ENCODE measurements at places on chromosomes 6 and 20.

- no peak for DNase-seq
Observed at GRCh38 chr6:80263585-80263984, 157.1 kb downstream of the BCKDHB start.

DNA sequence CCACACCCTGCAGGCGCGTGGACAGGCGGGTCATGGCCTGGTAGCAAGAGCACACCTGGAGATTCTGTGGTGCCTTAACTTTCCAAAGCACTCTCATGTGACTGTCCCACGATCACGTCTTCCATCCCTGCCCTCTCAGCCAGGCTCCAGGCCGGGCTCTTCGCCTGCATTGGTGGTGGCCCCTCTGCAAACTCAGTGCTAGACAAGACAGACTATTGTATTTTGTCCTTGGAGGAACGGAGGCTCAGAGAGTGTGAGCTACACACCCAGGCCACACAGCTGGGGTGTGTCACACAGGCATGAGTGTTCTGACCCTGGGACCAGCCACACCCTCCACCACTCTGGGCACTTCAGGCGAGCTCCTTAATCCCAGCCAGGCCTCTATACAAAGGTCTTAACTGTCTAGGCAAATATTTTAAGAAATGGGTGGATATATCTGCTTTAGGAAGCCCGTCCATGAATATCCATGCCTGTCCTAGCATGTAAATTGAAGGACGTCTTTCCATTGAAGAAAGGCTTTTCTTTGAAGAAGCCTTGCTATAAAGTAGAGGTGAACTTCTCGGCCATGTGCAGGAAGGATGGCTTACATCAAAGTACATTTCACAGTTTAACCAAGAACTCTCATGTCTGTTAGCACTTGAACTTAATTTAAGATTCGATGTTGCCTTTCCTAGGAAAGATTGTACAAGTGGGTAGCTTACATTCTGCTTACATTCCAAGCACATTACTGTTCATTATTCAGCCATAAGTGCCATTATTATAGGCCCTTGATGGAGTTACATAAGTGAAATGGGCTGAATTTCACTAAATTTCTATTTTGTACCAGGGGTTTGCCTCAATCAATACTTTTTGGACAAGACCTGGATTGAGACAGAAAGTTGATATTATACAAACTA is 263.9 kb downstream of the DLL1 start:
- DNase-seq: peak; percentile 45

GRCh38 chr6:28371706-28372451 is 22.1 kb downstream of the ZKSCAN3 start:
- DNase-seq: no peak

GRCh38 chr6:168537540-168537884 is 96.5 kb downstream of the SMOC2 start:
- DNase-seq: no peak

DNA sequence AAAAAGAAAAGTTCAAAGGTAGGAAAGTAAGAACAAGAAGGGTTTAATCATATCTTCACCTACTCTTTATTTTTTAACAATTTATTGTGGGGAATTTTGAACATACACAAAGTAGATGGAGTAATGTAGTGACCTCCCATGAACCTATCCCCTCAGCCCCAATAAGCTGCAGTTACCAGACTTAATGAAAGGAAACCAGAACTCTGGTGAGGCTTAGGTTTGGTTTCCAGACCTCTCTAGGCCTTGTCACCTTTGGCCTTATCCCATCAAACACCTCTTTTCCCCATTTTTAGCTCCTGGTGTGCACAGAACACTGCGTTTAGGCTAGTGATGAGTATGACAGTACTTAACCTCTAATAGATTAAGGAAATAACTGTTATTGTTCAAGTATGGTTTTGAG is 42.0 kb downstream of the CBFA2T2 start:
- no peak for DNase-seq

- DNase-seq: no peak
Observed at GRCh38 chr6:81987293-81987692, 234.8 kb upstream of the TENT5A start.

- no peak for DNase-seq
Observed at GRCh38 chr6:109702791-109703190, 11.7 kb downstream of the FIG4 start.

- DNase-seq: peak; percentile 50
Observed at GRCh38 chr20:45041464-45042337, 59.2 kb downstream of the KCNS1 start.

DNA sequence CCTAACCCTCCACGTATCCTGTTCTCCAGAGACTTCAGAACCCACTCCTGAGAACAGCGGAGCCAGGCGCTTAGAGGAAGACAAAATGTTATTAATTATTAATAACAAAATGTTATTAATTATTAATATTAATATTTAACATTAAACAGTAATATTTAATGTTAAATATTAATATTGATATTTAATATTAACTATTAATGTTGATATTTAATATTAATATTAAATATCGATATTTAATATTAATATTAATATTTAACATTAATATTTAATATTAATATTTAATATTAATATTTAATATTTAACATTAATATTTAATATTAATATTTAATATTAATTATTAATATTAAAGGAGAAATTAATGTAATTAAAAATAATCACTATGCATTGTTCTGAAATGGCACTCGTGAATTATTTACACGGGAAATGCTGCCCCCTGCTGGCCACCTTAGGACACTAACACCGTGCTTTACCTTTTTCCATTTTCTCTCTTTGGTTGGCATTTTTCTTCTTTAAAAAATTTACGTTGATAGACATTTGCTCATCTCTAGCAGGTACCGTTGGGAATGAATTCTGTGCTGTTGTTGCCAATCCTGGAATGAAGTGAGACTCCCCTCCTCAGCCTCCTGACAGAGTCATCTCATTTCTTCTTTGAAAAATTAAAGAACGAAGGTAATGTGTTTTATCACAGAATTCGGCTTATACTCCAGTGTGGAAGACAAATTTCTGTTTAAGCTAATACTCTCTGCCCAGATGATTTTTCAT is 7.5 kb upstream of the GGTLC1 start:
- DNase-seq: peak; percentile 31

DNA sequence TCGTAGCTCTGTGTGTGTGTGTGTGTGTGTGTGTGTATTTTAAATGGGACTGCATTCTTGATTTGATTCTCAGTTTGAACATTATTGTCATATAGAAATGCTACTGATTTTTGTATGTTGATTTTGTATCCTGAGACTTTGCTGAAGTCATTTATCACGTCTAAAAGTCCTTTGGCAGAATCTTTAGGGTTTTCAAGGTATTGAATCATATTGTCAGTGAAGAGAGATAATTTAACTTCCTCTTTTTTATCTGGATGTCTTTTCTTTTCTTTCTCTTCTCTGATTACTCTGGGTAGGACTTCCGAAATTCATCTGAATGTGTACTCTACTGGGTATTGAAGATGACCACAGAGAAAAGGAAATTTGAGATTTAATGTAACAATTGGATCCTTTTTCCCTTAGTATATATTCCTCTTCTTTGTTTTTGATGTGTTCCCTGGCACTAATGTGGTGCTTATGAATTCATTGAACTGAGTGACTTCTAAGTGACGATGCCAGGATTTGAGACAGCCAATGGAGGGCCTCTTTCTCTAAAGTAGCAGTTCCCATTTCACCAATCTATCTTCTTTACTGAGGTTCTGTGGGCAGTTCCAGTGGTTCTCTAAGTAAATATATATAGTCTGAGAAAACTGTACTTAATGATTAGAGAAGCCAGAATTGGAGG is 47.6 kb downstream of the TNFAIP3 start:
- no peak for DNase-seq

- peak; percentile 13 for DNase-seq
Observed at GRCh38 chr6:8243475-8243874, 141.1 kb upstream of the EEF1E1 start.

GRCh38 chr6:41430875-41431274 is 95.5 kb downstream of the NCR2 start:
- DNase-seq: peak; percentile 77

DNA sequence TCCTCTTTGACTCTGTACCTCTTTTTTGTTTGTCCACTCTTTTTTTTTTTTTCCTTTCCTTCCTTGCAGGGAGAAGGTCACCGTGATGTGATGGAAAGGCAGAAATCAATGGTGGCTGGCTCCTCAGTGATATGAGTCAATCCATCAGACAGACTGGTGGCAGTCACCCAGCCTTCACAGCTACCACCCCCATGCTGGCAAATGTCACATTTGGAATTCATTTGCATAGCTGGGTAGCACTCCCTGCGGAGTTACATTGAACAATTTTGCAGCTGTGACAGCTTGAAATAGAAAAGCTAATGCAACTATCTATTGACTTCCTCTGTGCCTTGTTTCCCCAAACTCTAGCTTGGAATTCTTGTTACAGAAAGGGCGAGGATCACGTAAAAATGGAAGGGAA is 668.4 kb downstream of the C6orf118 start:
- DNase-seq: no peak

GRCh38 chr6:108694816-108695215 is 134.1 kb downstream of the FOXO3 start:
- DNase-seq: no peak

DNA sequence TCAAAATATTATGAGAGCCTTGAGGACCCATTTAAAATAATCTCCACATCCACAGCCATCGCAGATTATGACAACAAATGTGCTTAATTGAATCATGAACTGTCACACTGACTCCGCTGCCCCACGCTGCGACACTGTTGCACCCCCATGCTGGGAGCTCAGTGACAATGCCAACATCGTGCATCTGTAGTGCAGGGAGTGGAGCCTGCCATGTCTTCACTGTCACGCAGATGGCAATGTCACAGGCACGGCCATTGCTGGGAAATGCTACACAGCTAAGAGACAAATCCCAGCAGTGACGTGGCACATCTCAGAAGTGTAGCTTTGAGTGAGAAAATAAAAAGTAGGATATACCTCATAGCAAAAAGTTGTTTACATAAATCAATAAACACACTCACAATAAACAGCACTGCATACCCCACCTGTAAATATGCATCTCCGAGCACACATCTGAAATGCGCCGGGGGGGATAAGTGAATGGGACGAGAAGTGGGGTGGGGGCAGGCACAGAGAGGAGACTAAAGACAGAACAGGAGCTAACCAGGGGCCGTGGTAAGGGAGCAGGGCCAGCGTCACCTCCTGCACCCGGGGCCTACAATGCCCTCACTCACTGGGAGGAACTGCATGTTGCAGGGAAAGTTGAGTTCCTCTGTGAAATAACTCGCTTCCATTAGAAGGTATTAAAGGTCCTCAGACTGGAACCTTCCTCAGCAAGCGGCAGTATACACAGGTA is 349.9 kb downstream of the THBS2 start:
- DNase-seq: no peak

GRCh38 chr6:110874880-110875547 is 429 bp downstream of the AMD1 start:
- no peak for DNase-seq

DNA sequence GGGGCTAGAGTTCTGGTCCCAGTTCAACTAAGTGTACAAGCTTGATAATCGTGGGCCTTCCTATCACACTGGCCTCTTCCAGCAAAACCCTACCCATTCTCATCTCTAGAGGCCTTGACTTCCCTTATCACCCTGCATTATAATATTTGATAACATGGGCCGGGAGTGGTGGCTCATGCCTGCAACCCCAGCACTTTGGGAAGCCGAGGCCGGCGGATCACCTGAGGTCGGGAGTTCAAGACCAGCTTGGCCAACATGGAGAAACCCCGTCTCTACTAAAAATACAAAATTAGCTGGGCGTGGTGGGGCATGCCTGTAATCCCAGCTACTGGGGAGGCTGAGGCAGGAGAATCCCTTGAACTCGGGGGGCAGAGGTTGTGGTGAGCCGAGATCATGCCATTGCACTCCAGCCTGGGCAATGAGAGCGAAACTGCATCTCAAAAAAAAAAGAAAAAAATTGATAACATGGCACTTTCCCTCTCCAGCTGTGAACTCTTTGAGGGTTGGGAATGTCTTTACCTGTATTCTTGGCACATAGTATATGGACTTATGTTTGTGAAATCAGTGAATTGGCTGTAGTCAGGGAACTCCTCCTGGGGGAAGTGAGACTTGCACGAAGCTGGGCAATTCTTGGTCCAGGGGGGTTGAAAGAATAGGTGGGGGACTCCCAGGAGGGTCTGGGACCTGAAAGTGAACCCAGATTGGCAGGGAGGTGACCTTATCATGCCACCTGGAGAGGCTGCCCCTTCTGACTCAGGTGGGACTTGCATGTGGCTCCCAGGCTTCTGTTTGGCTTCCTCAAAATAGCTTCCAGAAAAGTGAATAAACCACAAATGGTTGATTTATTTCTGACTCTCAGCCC is 915 bp upstream of the C6orf47 start:
- no peak for DNase-seq

GRCh38 chr6:34791701-34792604 is at the start of gene BLTP3A:
BLTP3A (plus strand) TSS chr6:34792083; CDS start chr6:34792251, 168 bp downstream.
- DNase-seq: peak; percentile 57

GRCh38 chr20:3470627-3471396 is at the start of gene ATRN:
ATRN (plus strand) TSS chr20:3471018; CDS start chr20:3471108, 90 bp downstream.
- peak; percentile 91 for DNase-seq

DNA sequence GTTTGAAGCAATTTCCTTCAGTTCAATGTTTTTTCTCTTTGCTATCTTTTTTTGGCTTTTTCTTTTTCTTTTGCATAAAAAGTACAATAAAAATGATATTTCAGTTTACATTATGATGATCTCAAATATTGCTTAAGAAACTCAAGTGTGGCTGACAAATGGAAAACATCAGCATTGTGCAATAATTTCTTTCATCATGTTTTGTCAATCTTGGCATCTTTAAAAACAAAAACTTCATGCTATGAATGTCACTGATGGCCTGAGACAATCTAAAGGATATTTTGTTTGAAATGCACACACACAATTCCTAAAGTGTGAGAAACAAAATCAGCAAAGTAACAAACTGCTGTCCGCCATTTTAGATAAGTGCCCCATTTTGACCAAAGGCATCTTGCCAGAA is 13.9 kb upstream of the MTCL3 start:
- no peak for DNase-seq

- peak; percentile 32 for DNase-seq
Observed at GRCh38 chr20:8424010-8424409, 291.9 kb downstream of the PLCB1 start.

DNA sequence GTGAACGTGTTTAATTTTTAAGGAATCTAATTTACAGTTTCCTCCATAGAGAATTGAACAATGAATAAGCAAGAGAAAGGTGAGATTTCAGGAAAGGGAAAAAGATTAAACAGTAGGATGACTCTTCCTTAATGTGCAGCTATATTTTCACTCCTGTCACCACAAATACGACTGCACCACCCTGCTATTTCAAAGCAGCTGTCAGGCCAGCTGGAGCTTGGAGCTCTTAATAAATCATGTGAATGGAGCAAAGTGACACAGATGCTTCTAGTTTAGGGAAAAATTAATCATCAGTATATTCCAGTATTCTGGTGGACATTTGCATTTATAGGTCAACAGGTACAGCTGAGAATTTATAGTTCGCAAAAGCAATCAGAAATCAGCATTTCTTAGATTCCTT is 56.5 kb upstream of the PKIB start:
- DNase-seq: no peak
